ENCODE measurements at places on chromosomes 4 and X.

DNA sequence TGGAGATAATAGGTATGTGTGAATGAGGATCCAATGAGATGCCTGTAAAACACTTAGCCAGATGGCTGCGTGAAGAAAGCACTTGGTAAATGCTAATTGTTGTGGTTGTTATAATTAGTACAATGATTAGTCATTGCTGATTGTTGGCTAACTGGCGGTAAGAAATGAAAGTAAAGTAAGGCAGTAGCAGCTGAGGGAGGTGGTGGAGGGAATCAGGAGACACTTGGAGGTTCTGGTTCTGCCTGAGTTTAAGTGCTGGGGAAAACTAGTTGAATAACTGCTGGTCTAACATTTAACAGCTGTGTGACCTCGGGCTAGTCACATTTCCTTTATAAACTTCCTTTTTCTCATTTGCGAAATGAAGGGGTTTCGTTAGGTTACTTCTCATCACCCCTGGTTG is 30.9 kb downstream of the CD38 start:
- no peak for DNase-seq

- no peak for DNase-seq
Measured at GRCh38 chr4:36467670-36468069, 186.3 kb downstream of the DTHD1 start.

GRCh38 chr4:103008875-103009729 is 10.4 kb downstream of the SLC9B1 start:
- peak; percentile 37 for DNase-seq

- peak; percentile 47 for DNase-seq
Measured at GRCh38 chr4:152936446-152937335, 568 bp downstream of the FHDC1 start.

- DNase-seq = no peak
Measured at GRCh38 chr4:121278811-121279368, 101.9 kb downstream of the QRFPR start.

GRCh38 chrX:129737916-129738315 is 863 bp upstream of the XPNPEP2 start:
- no peak for DNase-seq

GRCh38 chrX:85765651-85766050 is 281.7 kb downstream of the CHM start:
- DNase-seq = no peak

GRCh38 chrX:151825007-151825406 is 87.7 kb upstream of the MAGEA4 start:
- no peak for DNase-seq

- DNase-seq = no peak
Measured at GRCh38 chrX:13741695-13742094, 7.1 kb downstream of the OFD1 start.

- no peak for DNase-seq
Measured at GRCh38 chr4:38832206-38832605, 24.4 kb downstream of the TLR6 start.

GRCh38 chr4:90118527-90119195 is 8.5 kb upstream of the CCSER1 start:
- DNase-seq = no peak

DNA sequence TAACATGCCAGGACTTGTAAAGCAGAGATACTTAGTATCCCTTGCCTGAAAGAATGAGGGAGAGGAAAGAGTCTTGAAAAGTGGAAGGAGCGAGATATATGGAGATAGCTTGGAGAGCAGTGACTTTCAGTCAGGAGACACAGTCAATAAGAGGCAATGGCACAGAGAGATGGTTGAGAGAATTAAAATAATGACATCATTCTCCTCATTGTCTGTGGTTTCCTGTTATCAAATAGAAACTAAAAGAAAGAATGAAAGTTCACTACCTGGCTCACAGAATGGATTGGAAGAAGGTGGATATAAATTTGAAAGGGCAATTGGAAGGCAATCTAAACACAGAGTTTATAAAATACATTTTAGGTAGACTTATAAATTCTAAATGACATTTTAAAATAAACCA is 760.2 kb upstream of the AADAT start:
- no peak for DNase-seq
